Cerebellar nuclear complex (tissue), 1 donor: ENCODE measurements at places on chromosomes 11 and 22.

GRCh38 chr22:48451891-48452290, 1375.8 kb downstream of the BRD1 start:
- DNase-seq: no peak

DNA sequence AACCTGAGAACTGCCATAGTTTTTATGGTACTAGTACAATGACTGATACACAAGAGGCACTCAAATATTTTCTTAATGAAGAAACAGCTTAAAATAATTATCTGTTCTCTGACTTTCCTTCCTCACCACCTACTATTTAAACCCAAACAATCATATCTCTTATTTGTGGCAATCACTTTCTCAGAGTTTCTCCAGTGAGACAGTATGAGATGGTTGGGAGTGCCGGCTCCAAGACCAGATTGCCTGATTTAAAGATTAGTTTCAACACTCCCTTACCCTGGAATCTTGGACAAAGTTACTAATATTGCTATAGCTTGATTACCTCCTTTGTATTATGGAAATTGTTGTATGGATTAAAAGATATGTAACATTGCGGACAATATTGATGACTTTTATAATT, 5.7 kb upstream of the CEP126 start:
- DNase-seq: no peak

DNA sequence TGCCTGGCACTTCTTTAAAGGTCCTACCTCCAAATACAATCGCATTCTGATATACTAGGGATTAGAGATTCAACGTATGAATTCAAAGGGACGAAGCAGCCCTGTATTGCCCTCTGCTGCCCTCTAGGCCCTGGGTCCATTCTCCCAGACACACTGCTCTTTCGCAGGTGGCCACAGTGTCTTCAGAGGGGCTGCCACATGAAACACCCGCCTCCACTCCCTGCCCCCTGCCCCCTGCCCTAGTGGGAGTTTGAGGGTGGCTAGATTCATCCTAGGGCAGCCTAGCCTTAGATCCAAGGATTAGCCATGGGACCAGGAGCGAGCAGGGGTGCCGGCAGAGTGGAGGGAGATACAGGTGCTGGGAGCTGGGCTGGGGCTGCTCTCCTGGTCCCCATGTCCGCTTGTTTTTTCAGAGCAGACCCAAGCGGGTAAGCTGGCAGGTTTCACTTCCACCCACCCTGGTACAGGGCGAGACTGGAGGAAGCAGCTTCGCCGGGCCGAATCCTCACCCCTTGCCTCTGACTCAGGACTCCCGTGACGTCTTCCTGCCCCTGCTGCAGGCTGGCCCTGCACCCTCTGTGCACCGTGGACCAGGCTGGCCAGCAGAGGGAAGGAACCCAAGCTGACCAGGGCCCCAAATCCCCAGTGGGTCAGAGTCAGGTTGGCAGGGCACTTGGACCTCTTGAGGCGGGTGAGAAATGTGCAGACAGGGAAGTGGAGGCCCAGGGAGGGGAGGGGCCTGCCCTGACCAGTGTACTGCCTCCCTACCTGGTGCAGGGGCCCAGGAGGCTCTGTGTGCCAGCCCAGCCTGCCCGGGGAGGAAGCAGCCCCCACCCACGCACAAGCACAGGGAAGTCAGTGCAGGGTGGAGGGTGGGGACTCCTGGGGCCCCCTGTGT, 28.4 kb upstream of the HMOX1 start:
- no peak for DNase-seq

GRCh38 chr11:112719736-112720525, 241.3 kb upstream of the NCAM1 start:
- DNase-seq: no peak

DNA sequence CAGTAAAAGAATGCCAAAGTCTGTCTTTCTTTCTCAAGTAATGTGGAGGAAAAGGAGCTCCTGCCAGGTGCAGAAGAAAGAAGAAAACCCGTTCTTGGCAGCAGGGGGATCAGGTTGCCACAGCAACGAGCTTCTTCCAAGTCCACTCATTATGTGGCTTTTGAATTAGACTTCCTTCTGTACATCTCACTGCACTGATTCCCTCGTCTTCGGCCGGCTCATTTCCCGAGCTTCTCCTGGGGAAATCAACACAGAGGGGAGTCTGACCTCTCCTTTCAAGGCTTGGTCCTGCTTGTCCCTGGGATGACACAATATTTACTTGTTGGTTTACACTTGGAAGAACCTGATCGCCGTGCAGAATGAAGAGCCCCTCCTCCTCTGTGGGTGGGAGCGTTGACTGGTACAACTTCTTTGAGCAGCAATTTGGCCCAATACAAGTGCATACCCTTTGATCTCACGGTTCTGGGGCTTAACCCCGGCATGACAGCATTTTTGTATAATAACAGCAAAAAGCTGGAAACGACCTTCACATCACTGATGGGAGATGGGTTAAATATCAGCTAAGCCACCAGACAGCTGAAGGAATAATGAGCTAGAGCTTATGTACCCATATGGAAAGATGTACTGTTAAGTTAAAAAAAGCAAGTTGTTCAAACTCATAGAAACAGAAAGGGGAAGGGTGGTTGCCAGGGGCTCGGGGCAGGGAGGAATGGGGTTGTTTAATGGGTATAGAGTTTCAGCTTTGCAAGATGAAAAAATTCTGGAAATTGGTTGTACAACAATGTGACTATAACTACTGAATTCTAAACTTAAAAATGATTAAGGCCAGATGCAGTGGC, 35.4 kb downstream of the MCHR1 start:
- DNase-seq: no peak
